COR-L47 (cell line): ENCODE measurements at places on chromosomes 16 and 17.
A peak's percentile ranks its signal among the peaks of the same experiment; 100 is the strongest.

GRCh38 chr17:29761040-29761761, 138.5 kb upstream of the CORO6 start:
- DNase-seq: no peak

- DNase-seq: peak; percentile 83
Observed at GRCh38 chr17:57294629-57295501, 38.5 kb downstream of the MSI2 start.

DNA sequence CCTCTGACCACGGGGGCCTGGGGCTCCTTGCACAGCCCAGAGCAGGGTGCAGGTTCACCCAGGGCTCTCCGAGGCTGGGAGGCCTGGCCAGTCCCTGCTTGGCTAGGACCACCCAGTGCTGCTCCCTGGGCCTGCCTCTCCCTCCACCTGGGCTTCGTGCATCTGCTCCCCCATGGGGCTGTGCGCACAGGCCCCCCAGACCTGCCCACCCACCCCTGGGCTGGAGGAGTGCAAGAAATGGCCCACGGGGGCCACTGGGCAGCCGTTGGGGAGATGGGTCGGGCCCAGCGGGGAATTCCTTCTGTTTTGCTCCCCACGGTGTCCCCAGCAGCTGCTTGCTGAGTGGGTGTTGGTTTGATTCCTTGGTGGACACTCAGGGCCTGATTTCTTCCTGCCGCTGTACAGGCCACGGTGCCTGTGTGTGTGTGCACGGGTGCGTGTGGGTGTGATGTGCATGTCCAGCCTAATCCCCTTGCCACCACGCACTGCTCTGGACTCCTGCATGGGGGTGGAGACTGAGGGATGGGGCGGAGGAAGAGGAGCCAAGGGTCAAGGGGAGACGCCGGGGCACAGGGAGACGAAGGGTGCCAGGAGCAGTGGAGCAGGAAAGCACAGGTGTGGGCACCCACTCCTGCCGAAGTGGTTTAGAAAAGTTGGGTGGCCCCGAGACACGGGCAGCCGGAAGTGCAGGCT, 8.5 kb downstream of the PRSS27 start:
- DNase-seq: no peak

GRCh38 chr17:27494192-27495091, 38.2 kb downstream of the KSR1 start:
- DNase-seq: no peak

DNA sequence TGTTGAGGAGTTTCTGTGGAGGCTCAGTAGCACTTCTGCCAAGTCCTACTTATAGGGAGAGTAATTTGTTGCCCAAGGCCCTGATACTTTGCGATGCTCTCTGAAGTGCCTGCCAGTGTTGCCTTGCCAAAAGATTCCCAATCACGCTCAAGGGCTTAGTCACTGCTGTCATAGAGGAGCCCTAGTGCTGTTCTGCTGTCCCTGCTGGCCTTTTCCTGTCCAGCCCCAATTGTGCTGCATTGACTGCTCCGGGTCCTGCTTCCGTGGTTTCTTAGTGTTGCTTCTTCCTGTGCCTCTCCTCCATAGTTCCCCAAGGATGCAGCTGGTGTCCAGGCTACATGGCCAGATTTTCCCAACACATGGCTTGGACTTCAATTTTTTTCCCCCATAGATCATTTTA, 13.9 kb downstream of the NUP93 start:
- no peak for DNase-seq

DNA sequence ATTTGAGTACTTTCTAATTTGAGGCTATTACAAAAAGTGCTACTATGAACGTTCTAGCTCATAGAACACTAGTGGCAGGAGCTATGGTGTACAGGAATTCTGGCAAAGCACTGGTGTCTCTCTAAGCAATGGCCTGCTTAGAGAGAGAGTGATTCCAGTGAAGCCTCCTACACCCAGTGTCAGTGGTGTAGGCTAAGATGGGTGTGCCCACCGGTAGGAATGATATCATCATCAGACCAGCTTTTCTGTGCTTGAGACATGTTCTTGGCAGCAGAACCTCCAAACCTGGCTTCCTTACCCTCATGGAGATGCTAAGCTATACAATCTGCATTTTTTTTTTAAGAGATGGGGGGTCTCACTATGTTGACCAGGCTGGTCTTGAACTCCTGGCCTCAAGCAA, 370.3 kb downstream of the SOX9 start:
- DNase-seq: no peak

- no peak for DNase-seq
Observed at GRCh38 chr17:76434870-76435269, 18.1 kb downstream of the UBE2O start.

DNA sequence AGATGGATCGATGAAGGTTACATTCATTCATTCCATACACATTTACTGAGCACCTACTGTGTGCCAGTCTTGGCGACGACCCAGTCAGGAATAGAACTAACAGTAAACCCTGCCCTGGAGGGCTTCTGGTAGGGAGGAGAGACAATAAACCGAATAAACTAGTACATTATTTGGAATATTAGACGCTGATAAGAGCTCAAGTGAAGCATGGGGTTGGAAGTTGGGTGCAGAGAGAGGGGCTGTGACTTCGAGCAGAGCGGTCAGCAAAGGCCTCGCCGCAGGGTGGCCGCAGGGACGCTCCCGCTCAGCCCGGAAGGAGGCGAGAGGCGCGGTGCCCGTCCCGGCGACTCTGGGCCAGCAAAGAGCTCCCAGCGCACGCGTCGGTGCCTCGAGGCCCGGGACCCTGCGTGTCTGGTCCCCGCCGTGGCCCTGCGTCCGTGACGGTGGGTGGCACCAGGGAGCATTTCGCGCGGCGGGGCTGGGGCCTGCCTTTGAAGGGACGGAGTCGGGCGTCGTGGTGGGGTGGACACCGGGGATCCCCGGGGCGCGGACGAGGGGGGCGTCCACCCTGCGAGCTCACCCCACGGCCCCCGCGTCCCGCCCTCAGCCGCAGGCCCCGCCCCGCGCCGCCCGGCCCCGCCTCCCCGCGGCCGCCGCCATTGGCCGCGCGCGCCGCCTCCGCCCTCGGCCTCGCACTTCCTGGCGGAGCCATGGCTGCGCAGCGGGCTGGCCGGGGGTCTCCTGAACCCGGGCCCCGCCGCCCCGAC, at the start of gene KLHL36:
TSS of gene KLHL36 (plus strand) at position 684 of the 767 bp plus-strand sequence. CDS start 2,357 bp downstream, outside the sequence.
- DNase-seq: no peak

- DNase-seq: no peak
Observed at GRCh38 chr17:71503710-71504465, 616.9 kb upstream of the SOX9 start.

DNA sequence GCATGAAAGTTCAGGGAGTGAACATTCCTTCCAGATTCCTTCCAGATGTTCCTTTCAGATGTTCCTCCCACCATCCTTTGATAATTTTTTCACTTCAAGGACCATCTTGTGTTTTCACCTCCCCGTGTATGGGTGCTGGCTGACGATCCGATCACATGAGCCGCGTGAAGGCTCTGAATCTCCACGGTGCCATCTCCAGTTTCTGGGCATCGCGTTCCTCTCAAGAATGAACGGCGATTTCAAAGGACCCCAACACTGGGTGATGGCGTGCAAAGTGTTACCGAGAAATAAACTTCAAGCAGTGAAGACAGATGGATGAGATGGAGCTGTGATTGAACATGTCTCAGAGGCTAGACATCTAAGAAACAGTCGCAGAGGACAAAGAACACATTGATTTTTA, 245.3 kb downstream of the GSG1L start:
- DNase-seq: no peak

GRCh38 chr16:65071433-65072311, 50.2 kb downstream of the CDH11 start:
- no peak for DNase-seq
